ENCODE measurements at places on chromosomes 4 and X.

DNA sequence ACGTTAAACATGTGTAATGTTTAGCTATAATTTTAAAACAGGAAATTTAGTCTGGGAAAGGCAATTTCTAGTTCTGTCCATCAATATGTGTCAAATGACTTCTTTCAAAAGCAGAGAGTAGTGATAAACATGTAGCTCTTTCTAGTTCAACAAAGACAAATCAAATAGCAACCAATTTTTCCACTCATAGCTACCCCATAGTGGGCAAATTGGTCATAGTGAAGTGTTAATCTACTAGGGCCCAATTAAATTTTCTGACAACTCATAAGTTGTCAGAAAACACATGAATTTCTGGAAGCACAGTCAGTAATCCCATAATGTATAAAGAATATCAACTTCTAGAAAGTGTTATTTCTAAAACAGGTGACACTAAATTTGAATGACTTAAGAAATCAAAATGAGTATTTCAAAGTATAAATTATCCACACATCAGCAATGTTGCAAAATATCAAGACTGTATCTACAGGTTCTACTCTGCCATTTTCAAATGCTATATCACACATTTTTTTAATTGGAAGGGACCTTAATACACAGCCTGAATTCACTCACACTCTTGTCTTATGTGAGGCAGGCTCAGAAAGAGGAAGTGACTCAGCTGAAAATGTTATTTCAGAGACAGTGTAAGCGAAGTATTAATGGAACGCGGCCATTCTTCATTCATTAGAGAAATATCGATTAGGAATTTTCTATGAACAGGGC is 7.7 kb downstream of the OCIAD2 start:
- DNase-seq = no peak

GRCh38 chrX:115561605-115562479 is 868 bp downstream of the PLS3 start:
- DNase-seq = no peak

GRCh38 chr4:171668403-171668802 is 144.8 kb upstream of the GALNTL6 start:
- DNase-seq = no peak

- DNase-seq = no peak
These were observed 291.7 kb upstream of the GATB start for GRCh38 chr4:152052451-152053057.

GRCh38 chr4:135492439-135492838 is 1290.8 kb upstream of the PABPC4L start:
- DNase-seq = no peak

DNA sequence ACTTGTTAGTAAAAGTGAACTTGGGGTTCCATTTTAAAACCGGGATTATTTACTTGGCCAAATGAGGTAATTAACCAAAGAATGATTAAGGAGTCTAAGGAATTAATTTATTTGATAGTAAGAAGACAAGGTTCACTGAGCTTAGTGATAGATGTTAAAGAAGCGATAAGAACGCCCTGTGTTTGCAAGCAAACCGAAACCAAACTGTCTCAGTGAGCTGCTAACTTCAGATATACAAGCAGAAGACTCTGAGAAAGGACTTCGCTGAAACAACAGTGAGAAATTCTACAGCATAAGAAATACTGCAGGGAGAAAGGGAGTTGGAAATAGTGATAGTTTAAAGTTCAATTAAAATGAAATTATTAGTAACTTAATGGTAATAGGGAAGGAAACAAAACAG is 37.6 kb upstream of the SHISA3 start:
- no peak for DNase-seq

GRCh38 chrX:15418707-15419181 is 34.5 kb upstream of the VEGFD start:
- DNase-seq = no peak

- no peak for DNase-seq
These were observed 2185.9 kb upstream of the TENM3 start for GRCh38 chr4:180057299-180057721.

GRCh38 chr4:188037003-188037713 is 41.6 kb downstream of the ZFP42 start:
- DNase-seq = no peak

GRCh38 chrX:130158311-130158710 is 7.3 kb downstream of the AIFM1 start:
- DNase-seq = no peak

DNA sequence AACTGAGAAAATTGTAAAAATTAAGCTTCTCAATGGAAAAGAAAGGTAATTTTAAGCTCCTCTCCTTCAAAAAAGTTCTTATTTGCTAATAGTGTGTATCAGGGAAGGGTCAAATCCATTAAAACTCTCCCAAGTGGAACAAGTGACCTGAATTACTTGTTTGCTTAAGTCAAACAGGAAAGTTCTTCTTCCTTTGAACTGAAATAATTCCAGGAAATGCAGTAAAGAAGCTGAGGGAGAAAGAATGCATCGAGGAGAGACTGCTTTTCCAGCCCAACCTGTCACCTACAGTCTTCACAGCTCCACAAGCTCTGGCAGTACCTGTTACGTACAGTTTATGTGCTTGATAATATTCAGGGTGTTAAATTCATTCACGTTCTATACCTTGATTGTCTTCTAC is 131.1 kb downstream of the KLHL8 start:
- DNase-seq = no peak

GRCh38 chr4:70158576-70158975 is 4.5 kb downstream of the PRR27 start:
- DNase-seq = no peak

DNA sequence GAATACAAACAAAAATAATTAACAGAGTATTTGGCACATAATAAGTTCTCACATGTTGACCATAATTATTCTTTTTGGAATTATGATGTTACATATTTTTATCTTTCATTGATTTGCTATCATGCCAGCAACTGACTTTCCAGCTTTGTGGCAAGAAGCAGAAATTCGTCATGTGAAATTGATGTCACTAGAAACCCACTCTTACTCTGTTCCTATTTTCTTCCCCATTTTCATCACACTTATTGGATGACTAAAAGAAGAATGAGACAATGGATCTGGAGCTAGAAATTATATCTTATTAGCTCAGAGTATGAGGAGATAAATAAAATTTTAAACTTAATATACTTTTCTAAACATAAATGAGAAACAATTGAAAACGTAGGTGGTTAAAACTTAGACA is 31.9 kb downstream of the EGF start:
- no peak for DNase-seq

DNA sequence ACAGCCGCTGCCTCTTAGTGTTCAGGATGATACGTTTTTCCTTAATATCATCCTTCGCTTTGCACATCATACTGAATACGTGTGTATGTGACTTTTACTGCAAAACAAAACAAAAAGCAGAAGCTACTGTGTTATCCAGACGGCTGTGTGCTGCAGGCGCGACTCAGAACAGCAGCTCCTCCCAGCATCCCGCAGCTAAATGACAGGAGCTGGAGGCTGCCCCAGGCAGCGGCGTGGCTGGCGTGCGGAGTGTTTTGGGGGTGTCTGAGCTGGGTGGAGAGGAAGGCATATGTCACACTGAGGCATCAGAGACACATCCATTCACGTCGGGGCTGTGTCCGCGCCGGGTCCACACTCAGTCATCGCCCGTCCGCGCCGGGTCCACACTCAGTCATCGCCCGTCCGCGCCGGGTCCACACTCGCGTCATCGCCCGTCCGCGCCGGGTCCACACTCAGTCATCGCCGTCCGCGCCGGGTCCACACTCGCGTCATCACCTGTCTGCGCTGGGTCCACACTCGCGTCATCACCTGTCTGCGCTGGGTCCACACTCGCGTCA is 16.6 kb downstream of the PCGF3 start:
- DNase-seq = no peak

GRCh38 chr4:121655320-121656268 is 41.2 kb downstream of the ANXA5 start:
- no peak for DNase-seq

DNA sequence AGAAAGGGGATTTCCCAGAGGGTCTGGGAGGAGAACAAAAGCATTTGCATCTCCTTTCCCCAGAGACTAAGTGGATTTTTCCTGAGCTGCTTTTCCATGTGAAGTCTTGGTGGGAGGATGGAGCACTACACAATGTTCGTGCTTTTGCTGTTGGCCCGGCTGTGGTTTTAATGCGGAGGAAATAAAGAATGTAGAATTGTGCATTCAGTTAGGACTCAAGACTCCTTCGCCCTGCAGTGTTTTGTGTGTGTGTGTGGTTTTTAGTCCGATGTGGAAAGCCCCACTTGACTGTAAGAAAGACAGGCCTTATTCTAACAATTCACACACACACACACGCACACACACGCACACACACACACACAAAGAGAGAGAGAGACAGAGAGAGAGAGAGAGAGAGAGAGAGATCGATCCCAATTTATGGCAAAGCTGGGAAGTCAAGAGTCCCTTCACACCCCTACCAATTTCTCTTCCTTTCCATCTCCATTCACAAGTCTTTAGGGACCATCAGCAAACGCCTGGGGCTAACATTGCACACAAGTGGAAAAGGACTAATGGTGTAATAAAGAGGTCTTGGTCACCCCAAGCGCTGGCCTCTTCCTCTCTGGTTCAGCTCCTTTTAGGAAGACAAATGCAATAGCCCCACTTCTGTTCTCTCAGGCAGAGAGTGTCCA is 44.2 kb downstream of the CLDN34 start:
- peak; percentile 14 for DNase-seq

DNA sequence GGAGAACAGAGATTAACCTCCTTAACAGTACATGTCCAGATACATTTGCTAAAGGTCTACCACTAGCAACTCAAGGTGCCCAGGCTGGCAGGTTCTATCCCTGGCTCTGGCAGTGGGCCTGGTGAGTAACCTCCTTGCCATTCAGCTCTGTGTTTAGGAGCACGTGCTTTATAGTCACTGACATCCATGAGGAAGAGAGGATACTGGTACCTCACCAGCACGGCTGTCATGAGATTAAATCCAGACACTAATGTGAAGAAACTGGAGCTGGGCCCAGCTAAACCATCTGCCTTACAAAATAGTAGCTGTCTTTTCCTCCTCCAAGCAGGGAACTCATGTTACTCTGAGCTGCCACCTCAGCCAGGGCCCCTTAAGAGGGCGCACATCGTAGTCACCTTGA is 45.3 kb downstream of the GPRASP3 start:
- DNase-seq = no peak

- no peak for DNase-seq
These were observed 68.4 kb upstream of the BMPR1B start for GRCh38 chr4:94689155-94689860.

- DNase-seq = no peak
These were observed 111.6 kb upstream of the PRKG2 start for GRCh38 chr4:81326581-81326980.

- peak; percentile 72 for DNase-seq
These were observed 40.0 kb downstream of the SEPTIN11 start for GRCh38 chr4:76989391-76990061.

DNA sequence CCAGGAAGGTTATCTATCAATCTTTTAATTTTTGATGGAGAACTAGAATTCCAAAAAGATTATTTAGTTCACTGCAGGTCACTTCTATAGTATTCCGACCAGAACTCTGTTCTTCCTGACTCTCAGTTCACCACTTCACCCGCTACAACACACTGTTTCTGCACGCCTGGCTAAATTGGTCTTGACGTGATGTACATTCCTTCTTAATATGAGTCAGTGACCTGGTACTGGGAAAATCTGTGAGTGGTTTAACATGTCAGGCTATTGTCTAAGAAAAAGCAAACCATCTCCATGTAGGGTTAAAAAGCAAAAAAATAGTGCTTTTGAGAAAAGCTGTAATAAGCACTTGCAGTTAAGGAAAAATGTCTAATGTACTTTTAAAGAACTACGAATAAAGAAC is 120.4 kb downstream of the NDST3 start:
- DNase-seq = no peak

- DNase-seq = no peak
These were observed 31.9 kb upstream of the SORCS2 start for GRCh38 chr4:7160439-7160838.

- DNase-seq = no peak
These were observed 19.8 kb downstream of the VCX3B start for GRCh38 chrX:8484360-8484949.

DNA sequence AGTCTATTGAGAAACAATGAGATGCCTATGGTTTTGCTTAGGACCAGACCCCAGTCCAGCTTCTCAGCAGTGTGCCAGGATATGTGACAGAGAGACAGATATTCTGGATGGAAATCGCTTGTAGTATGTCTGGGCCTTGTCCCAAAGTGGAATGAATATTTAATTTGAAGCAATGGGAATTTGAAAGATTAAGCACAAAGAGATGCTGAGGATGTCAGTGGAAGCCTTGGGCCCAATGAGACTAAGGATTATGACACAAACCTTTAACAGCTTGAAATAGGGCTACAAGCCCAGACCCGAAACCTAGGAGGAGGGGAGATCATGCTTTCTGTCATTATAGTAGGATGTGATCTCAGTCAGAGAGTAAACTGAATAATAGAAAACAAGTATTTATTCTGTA is 459.2 kb downstream of the FAT4 start:
- DNase-seq = no peak

GRCh38 chrX:21620234-21620633 is 37.9 kb downstream of the KLHL34 start:
- no peak for DNase-seq

DNA sequence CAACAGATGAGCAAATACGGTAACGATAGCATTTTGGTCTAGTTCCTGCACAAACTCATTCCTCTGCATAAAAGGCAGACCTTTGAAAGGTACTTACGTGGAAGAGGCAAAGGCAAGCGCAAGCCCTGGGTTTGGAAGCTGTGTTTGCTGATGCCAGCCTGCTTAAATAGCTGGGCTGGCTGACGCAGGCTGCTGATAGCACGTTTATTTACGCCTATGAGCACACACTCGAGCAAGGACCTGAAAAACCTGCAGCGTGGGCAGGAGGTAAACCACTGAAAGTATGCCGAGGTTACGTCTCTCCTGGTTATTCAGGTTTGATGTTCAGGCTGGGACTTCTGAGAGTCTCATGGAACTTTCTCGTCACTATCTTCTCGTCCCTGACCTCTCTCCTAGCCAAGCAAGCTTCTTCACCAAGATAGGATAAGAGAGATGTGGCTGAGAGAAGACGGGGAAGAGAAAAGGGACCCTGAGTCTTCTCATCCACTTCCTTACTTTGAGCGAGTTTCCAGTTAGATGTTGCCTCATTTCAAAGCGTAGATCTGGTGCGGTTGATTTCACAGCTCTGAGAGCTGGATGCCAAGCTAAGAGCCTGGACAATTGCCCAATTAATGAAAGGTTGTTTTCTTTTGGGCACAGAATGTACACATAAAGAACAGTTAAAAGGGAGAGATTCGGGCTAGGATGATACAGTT is at the start of gene HOPX:
TSS of gene HOPX (minus strand) at position 139 of the 695 bp plus-strand sequence. CDS start 23,480 bp downstream, outside the sequence.
- DNase-seq = peak; percentile 24
